Sciatic nerve (tissue), 2 donors: ENCODE measurements at places on chromosomes 7 and 10. TPM values are rescaled to one million over a fixed set of nuclear protein-coding genes. Genes with fewer than 3 reads are reported as not detected.

DNA sequence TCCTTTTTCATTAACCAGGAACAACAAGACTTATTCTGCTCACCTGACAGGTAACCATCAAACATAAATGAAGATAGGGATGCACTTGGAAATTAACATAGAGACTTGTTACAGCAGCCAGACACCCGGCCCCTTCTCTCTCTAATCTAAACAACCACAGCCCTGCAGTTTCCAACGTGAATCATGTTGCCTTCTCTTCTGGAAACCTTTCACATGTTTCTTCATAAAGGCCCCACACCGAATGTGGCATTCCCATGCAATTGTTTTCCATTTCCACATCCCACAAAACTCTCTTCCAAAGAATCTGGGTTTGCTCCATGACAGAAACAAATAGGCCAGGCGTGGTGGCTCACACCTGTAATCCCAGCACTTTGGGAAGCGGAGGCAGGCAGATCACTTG lies 15.0 kb upstream of the WDR86 start:
- DNase-seq: no peak

DNA sequence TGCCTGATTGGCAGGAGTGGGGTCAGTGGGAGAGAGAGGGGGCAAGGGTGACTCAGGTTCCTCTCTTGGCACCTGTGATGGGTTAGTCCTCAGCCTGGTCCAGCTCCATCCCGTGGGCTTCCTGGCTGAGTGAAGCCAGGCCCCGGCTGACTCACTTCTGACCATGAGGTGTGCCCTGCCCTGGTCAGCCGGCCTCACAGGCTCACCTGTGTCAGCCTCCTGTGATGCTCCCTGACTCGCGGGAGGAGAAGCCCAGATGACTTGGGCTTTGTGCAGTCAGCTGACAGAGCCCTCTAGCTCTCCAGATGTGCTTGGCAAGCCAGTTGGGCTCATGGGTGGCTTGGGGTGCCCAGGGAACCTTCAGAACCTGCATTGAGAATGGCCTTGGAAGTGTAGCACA lies 16.0 kb upstream of the PPIF start:
- DNase-seq: no peak

DNA sequence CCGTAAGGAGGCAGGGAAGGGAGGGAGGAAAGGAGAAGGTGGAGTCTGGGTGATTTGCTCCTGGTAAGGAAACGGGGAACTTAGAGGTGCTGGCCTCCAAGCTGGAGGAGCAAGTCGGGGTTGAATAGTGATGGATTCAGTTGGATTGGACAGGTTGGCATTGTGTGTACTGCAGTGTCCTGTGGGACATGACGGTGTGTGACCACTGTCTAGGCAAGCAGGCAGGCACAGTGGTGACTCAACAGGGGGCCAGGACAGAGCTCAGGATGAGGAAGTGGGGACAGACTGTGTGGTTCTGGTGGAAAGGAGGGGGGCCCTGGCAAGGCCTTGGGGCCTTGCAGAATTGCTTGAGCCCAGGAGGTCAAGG lies 48.8 kb downstream of the COL26A1 start:
- no peak for DNase-seq

DNA sequence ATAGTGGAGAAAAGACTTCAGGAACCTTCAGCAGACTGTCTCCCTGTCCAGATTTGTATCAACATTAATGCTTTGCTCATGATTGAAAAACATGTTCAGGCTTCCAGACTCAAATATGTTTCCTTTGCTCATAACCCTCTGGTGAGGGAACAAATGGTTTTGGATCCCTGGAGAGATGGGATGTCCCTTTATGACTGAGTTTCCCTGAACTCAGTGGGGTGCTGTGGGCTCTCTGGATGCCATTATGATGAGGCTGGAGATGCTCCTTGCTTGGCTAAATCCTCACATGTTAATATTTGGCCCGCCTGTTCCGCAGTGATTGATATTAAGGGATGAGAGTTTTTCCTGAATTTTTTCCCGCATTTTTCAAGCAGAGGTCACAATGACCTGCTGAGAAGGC lies 749.4 kb downstream of the SUGCT start:
- no peak for DNase-seq

- no peak for DNase-seq
Measured at GRCh38 chr7:51606601-51607154, 290.1 kb upstream of the COBL start.

GRCh38 chr7:39304178-39304577 lies 262.0 kb upstream of the YAE1 start:
- DNase-seq: no peak

The LOXL4 gene
- 8.2 TPM for total RNA-seq

The PKD2L1 gene
- total RNA-seq: not detected

The TSC22D4 gene
- 148 TPM for total RNA-seq

The CYP2C19 gene
- not detected for total RNA-seq

The CLDN3 gene
- not detected for total RNA-seq
